Activated CD8-positive, alpha-beta memory T cell treated with anti-CD3 and anti-CD28 coated beads for 4 hours (primary cell): ENCODE measurements at places on chromosomes 16 and 17.
A peak's percentile ranks its signal among the peaks of the same experiment; 100 is the strongest.

GRCh38 chr17:42456223-42457106 lies 2.2 kb upstream of the ATP6V0A1 start:
- no peak for DNase-seq

DNA sequence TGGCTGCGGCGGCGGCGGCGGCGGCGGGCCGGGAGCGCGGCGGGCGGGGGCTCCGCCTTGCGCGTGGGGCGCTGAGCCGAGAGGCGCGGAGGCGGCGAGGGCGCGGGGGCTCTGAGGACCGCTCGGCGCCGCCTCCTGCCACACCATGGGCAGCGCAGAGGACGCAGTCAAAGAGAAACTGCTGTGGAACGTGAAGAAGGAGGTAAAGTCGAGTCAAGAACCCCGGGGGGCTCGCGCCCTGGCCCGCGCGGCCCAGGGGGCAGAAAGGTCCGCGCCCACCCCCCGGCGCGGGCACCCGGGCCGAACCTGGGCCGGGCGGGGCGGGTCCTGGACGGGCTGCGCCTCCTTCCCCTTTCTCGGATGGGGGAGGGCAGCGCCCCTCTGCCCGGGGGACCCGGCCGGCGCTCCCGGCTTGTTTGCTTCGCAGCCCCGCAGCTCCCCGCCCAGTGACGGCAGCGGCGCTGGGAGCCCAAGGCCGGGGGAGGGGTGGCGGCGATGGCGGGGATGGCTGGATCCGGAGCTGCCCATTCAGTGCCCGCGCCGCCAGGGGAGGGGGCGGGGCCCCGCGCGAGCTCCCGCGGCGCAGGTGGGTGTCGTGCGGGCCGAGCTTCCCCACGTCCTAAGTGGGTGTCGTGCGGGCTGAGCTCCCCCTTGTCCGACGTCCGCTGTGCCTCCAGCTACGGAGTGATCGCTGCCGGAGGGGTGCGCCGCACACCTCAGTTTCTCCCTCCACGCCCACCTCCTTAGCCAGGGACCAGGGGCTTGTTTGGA lies 428 bp downstream of the SGSM2 start:
- DNase-seq = peak; percentile 14

DNA sequence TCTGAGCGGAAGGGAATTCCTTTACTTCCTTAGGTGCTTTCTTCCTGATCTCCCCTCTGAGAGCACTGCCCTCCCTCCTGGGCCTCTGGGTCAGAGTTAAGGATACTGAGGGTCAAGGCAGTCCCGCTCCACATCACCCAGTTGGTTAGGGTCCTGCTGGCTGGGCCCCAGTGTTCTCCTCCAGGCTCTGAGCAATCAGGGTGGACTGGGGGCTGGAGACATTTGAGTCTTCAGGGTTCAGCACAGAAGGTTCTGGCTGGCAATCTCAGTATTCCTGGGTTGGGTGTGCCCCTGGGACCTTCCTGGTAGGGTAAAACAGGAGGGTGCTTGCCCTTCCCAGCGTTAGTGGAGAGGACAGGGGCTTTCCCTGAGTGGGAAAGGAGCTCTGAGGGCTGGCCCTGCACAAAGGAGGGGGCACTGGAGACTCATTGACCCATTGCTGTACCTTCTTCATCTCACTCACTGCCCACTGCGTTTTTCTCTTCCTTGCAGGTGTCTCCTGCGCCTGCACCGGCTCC lies 448 bp downstream of the MT1M start:
- no peak for DNase-seq

- no peak for DNase-seq
Observed at GRCh38 chr17:7367083-7367482, 12.1 kb downstream of the TMEM95 start.

- no peak for DNase-seq
Observed at GRCh38 chr16:84110527-84110926, 6.2 kb downstream of the MBTPS1 start.

- DNase-seq = no peak
Observed at GRCh38 chr16:1145383-1146100, 7.4 kb upstream of the CACNA1H start.

DNA sequence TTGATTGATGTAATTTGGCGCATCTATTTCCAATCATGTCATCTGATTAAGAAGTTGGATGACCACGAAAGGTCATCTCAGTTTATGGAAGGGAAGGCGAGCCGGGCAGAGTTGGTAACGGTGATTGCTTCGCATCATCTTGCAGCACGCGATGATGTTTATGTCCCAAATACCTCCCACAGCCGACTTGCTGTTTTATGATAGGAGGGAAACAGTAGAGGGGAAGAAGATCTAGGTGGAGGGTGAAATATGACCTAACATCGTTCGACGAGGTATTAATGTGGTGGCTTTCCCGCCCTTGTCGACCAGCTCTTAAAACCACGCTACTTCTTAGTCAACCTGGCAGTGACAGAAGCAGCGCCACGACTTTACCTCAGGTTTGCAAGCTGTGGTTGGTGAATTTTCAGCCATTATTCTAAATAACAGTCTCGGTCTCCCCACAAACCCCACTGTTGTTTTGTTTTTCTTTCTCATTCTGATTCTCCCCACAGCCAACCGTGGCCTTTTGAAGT lies 805 bp upstream of the TANC2 start:
- peak; percentile 2 for DNase-seq
